ENCODE measurements at places on chromosomes 2 and 18.

- DNase-seq: no peak
Measured at GRCh38 chr2:216732334-216732733, 37.0 kb upstream of the IGFBP5 start.

DNA sequence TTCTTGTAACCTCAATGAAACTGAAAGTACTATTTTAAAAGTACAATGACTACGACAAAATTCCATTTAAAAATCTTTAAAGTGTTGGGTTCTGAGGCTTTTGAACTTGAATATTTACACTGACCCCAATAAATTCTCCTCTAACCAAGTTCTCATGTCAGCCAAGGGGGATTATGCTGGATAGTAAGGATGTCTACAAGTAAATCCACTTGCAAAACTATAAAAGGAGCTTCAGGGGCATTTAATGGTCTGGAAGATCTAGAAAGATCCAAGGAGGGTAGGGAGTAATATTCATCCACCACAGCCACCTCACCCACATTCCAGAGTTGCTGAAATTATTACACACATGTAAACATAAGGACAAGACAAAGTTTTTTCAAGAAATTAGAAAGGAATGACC lies 81.8 kb downstream of the ST6GAL2 start:
- DNase-seq: no peak

DNA sequence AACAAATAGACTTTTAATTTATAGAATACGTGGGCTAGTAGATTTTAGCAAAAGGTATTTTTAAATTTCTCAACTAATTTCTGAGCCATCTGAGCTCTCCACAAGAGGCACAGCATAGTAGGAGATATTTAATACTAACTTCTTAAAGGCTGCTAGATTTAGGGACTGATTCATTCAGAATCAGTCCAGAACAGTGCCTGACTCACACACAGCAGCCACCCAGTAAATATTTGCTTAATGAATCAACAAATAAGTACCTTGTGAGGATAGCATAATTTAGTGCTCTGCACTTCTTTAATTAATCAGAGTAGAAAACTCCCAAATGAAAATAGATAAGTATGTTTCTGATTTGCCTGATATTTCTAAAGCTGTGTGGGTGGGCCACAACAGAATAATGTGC lies 35.6 kb upstream of the SYT4 start:
- no peak for DNase-seq

DNA sequence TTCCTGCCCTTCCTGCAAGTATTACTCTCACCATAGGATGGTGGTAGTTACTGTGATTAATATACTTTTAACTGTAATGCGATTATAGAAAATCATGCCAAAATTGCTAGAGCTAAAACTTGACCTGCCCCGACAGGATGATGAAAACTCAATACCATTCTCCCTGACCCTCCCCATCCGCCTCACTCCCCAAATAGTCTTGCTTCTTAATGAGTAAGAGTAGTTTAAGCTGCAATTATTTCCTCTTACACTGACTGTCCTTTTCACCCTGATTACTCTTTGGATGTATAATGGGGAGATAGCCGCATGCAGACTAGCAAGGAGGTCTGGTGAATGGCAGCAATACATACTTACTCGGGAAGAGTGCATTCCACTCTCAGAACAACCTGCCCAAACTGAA lies 269.6 kb upstream of the SIX3 start:
- no peak for DNase-seq

- no peak for DNase-seq
Measured at GRCh38 chr2:224405841-224406370, 4.0 kb upstream of the FAM124B start.

- DNase-seq: no peak
Measured at GRCh38 chr2:157228946-157229345, 28.6 kb upstream of the GALNT5 start.

DNA sequence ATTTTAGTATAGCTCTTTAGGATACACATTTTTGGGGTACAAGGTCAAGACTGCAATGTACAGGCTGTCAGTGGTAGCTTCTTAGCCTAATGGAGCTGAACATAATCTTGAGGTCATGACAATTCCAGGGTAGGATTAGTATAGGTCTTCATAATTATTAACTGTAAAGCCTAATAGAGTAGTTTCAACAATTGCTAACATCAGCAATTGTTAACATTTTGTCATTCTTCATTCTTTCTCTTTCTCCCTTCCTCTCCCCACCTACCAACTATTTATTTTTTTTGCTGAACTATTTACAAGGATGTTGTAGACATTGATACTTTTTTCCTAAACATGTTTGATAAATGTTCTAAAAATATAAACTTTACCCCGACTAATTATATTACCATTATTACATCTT lies 461.3 kb upstream of the DCC start:
- DNase-seq: no peak

GRCh38 chr2:121388371-121388770 lies 103.4 kb upstream of the TFCP2L1 start:
- no peak for DNase-seq

GRCh38 chr2:164061129-164061746 lies 325.4 kb upstream of the FIGN start:
- DNase-seq: no peak

DNA sequence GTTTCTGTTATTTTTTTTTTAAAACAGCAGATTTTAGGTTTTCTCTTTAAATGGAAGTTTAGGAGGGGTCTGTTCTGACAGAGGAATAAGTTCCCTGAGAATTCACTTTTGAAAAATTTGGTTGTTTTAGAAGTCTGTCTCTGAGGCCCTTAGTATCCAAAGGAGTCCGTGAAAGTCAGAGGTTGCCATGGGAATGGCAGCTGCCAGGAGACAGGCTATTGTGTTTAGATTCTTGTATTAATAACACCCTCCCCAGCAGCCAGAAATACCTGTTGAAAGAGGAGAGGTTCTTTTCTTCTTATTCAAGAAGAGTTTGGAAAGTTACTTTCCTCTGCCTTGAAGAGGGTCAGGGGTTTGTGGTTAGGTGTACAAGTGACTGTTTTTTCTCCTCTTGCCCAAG lies 29.5 kb downstream of the TNP1 start:
- no peak for DNase-seq

DNA sequence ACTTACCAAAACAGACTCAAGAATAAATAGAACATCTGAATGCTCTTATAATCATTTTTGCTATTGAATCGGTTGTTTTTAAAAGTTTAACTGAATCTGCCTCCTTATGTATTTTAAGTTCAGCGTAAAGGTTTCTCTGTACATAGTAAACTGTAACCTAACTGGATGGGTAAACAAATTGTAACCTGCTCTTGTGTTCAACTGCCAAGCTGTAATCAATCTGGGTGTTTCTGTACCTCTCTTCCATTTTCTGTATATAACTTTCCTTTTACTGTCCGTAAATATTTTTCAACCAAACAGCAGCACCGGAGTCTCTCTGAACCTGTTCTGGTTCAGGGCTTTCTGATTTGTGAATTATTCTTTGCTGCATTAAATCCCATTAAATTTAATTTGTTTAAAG lies 27.6 kb upstream of the DNAH7 start:
- DNase-seq: no peak

GRCh38 chr18:66393463-66393862 lies 210.4 kb downstream of the CDH19 start:
- DNase-seq: no peak

- peak; percentile 7 for DNase-seq
Measured at GRCh38 chr2:59888015-59888414, 665.4 kb downstream of the BCL11A start.

- no peak for DNase-seq
Measured at GRCh38 chr2:57876313-57876712, 170.3 kb upstream of the VRK2 start.

DNA sequence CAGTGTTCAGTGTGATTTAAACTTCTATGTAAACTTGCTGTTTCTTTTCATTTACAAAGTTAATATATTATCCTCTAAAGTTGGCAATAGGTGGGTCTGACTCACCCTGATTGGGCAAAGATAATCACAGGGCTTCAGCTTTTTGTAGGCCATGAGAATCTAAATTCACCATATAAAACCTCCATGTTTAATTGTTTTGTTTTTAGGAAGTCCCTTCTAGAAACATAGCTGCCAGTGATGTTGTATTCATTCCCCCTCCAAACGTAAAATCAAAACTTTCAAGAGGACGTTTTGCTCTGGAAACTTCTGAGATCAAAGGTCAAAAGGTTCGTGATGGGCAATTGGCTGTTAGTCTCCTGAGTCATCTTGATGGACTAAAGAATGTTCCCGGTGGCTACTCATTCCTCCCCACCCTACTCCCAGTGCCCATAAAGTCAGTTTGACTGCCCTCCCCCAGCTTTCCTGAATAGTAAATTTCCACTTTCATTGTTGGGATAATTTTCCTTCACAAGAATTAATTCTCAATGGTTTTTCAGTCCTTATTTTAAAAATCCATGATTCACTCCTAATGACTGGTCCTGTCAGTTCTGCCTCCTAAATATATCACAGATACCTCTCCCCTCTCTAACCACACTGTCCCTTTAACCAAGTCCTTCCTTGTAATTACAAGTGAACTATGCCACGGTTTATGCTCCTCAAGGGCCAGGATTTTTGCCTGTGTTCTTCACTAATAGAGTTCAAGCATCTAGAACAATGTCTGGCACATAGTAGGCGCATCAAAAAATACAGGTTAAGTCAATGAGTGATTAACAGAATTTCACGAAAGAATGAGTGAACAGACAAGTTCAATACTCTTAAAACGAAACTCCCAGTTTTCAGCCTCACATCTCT lies 164.4 kb upstream of the VRK2 start:
- DNase-seq: no peak
